ENCODE measurements at places on chromosomes 6 and 20.

DNA sequence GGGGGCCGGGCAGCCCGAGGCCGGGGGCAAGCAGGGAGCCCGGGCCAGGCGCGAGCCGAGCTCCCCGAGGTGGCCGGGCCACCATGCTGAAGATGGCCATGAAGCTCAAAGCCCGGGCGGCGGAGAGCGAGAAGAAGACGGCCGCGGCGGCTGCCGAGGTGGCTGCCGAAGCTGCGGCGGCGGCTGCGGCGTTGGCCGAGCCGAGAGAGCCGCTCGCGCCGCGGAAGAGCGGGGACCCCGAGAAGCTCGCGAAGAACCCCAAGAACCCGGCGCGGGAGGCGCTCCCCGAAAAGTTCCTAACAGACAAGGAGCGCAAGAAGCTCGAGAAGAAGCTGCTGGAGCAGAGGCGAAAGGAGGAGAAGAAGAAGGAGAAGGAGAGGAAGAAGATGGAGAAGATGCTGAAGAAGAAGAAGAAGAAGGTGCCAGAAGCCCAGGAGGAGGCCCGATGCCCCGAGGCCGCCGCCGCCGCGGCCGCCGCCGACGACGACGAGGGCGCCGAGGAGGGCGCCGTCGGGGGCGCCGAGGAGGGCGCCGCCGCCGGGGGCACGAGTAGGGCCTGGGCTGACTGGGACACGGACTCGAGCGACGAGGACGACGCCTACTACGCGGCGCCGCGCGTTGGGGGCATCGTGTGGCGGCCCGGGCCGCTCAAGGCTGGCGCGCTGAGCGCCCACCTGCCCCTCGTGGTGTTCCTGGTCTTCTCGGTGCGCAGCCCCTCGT is 37.4 kb downstream of the GNAS start:
- no peak for DNase-seq

DNA sequence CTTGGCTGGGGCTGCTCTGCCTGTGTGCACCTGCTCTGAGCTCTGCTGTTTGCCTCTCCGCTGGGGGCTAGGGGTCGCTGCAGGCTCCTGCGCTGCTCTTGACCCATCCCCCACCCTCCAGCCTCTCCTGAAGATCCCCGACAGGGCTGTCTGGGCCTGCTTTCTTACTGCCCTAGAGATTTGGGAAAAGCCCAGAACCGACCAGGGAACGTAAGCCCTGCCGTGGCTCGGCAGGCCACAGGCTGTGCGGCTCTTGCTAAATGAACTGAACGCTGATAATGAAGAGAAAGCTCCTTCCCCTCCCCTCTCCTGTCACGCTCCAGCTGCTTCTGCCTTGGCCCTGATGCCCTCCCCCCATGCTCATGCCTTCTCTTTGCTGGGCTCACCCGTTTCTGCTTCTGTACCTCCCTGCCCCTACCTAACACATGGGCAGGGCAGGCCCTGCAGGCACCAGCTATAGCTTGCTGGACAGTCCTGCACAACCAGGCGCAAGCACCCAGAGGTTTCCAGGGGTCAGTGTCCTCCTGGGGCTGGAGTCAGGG is 32.0 kb upstream of the PCMTD2 start:
- DNase-seq = peak; percentile 63

- no peak for DNase-seq
Observed at GRCh38 chr6:159260208-159260607, 91.0 kb downstream of the FNDC1 start.

DNA sequence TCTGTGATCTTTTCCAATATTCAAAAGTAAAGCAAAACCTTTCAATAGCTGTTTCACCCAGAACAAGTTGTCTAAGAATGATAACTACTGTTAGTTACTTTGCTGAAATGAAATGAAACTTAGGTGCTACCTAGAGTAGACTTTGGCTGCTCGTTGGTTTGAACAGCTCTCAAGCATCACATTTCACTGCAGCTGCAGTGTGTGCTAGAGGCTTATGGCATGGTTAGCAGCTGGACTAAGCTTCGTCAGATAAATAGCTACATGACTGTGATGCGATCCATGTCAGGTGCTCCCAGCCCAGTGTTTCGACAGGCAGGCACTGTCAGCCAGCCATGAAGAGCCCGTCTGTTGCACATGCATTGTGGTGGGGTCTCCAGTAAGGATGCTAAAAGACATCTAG is 201.1 kb downstream of the TFAP2B start:
- no peak for DNase-seq

GRCh38 chr20:11748436-11748835 is 169.3 kb upstream of the BTBD3 start:
- DNase-seq = no peak

DNA sequence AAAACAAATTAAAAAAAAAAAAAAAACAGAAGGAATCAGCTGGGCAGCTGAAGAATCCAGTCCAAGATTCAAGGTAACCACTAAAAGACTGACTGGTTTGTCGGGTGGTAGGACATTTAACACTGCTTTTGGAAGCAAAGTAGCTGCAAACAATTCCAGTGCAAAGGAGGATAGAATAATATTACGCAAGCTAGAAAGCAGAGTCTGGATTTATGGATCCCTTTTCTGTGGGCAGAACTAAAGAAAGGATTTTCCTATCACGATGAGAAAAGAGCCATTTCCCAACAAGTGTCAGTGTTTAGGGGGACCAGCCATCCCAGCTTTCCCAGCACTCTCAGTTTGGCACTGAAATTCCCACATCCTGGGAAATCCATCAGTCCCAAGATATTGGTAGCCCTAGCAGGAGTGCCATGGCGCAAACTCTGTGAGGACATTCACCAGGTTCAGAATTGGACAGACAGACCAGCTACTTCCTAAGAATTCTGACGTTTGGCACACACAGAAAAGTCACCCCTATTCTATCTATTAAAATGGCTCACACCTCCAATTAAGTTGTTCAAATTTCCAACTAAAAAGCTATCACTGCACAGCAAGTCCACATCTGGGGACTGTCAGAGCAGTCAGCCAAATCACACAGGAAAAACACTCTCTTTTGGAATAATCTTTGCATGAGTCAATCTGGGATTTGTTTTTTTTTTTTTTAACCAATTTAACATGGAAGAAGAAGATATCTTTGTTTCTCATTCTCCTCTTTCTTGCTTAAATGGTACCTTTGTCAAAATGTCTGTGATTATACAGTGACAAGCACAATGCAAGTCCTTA is 356.8 kb upstream of the ARID1B start:
- no peak for DNase-seq

DNA sequence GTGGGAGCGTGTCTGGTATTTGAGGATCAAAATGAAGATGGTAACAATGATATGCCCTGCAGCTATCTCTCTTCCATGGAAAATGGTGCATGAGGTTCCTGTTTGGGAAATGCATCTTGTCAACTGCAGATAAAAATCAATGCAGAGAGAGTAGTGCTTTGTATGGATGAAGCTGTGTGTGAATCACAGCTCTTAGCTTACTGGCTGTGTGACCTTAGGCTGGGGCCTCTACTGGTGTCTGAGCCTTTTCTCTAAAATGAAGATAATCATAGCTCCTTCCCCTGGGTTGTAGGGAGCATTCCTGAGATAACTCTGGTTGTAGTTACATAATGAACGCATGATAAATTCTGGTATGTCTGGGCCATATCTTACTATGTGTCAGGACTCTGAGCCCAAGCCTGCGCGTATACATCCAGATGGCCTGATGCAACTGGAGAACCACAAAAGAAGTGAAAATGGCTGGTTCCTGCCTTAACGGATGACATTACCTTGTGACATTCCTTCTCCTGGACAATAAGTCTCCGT is 19.6 kb downstream of the ANGPT4 start:
- DNase-seq = no peak

DNA sequence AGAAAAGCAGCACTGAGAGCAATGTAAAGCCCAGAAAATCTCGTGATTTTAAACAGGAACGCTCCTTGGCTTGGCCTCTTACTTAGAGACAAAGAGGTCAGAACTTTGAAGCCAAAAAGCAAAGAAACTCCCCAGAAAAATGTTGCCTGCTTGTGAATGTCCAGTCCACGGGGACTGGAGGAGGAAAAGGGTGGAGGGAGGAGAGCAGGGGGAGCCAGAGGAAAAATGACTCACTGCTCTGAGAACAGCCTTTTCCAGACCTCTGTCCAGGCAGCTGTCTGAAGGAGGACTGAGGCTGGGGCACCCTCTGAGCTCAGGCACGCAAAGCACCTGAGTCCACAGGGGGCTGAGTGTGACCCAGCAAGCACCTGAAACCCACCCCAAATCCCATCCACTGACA is 64.7 kb downstream of the TRAM2 start:
- DNase-seq = no peak

DNA sequence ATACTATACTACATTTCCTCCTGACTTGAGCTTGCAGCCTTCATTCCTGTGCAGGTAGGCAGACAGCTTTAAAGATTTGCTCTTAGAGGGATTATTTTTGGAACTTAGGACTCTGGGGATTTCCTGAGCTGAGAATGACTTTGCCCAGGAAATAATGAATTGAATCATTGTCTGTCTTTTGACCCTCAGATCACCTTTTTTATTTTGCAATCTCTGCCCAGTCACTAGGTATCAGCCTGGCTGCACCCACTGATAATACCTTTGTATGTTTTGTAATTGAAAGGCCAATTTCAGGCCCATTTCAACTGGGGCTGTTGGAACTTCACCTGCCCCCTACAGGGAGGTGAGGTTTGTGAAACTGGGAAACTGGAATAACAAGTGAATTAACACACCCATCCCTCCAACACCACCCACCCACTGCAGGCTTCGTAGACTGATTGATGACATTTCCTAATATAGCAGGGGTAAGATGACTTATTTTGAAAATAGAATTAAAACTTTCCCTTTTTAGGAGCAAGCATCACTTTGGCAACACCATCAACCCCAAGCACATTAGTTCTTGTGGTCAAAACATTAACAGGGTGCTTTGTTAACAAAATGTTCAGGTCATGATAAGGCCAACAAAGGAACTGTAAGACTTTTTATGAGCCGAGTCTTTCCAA is 157.1 kb upstream of the CENPW start:
- DNase-seq = no peak

- DNase-seq = no peak
Observed at GRCh38 chr6:29627755-29628418, 5.1 kb downstream of the GABBR1 start.

GRCh38 chr6:169963581-169964297 is 212.3 kb downstream of the ERMARD start:
- DNase-seq = no peak

- DNase-seq = no peak
Observed at GRCh38 chr6:18264923-18265377, 620 bp upstream of the DEK start.

- DNase-seq = no peak
Observed at GRCh38 chr6:33840048-33840926, 36.5 kb upstream of the MLN start.
